CD4-positive, alpha-beta memory T cell (primary cell): ENCODE measurements at places on chromosomes 5 and 9. TPM values are rescaled to one million over a fixed set of nuclear protein-coding genes. Genes with fewer than 3 reads are reported as not detected.
A peak's percentile ranks its signal among the peaks of the same experiment; 100 is the strongest.

Gene PHF24
- not detected for polyA plus RNA-seq

Gene LRRC70
- polyA plus RNA-seq, result 0.17 TPM

Gene SPINK13
- not detected for polyA plus RNA-seq

Gene PCDHGA7
- polyA plus RNA-seq, result not detected

DNA sequence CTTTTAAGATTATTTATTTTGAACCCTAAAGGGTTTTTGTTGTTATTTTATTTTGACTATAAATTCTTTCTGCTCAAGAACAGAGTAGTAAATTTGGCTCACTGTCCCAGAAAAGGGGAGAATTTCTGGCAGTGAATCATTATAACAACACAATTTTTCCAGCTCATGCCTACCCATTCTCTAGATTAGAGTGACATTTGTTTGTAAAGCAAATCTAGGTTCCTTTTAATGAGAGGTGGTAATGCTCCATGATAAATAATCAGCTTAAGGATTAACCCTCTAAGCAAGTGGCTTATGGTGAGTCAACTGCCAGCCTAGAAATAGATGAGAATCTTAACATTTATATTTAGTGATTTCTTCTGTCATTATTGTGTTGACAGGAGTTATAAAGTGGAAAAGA, 409.2 kb downstream of the NFIB start:
- no peaks in the 10 kb centered on the region for H3K4me1 ChIP-seq
- no peak for DNase-seq
- H3K27ac ChIP-seq, result no peak overlapping the region

- no peaks in the 10 kb centered on the region for H3K27me3 ChIP-seq
- no peak overlapping the region for H3K4me3 ChIP-seq
- H3K36me3 ChIP-seq, result no peaks in the 10 kb centered on the region
- H3K4me1 ChIP-seq, result no peaks in the 10 kb centered on the region
These were observed 215.7 kb downstream of the SLIT3 start for GRCh38 chr5:169085212-169085611.

GRCh38 chr9:105385381-105385985, 62.4 kb upstream of the FSD1L start:
- DNase-seq, result no peak
- H3K27me3 ChIP-seq, result no peaks in the 10 kb centered on the region
- no peak overlapping the region for H3K27ac ChIP-seq
- peak overlapping the region; percentile 15 for H3K4me3 ChIP-seq
- peaks cover 10% of the 10 kb centered on the region for H3K4me1 ChIP-seq

DNA sequence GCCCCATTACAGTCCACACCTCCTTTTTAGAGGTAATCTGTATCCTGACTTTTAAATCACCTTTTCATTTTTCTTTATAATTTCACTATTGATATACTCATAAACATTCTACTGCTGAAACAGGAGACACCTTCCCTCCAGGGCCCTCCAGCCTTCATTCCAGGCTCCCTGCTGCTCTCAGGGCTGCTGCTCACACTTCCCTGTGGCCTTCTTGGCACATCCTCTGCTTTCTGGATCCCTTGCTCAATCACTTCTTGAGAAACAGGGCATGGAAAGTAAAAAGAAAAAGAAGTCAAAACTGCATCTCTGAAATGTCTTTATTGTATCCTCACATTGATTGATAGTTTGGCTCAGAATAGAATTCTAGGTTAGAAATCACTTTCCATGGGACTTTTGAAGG, 19.3 kb upstream of the WNT8A start:
- H3K4me3 ChIP-seq, result no peak overlapping the region
- no peak for DNase-seq
- H3K4me1 ChIP-seq, result no peaks in the 10 kb centered on the region
- H3K27me3 ChIP-seq, result no peaks in the 10 kb centered on the region
- H3K27ac ChIP-seq, result no peak overlapping the region

- no peak overlapping the region for H3K4me3 ChIP-seq
- H3K36me3 ChIP-seq, result no peaks in the 10 kb centered on the region
These were observed 15.7 kb downstream of the TPPP start for GRCh38 chr5:677131-678101.

DNA sequence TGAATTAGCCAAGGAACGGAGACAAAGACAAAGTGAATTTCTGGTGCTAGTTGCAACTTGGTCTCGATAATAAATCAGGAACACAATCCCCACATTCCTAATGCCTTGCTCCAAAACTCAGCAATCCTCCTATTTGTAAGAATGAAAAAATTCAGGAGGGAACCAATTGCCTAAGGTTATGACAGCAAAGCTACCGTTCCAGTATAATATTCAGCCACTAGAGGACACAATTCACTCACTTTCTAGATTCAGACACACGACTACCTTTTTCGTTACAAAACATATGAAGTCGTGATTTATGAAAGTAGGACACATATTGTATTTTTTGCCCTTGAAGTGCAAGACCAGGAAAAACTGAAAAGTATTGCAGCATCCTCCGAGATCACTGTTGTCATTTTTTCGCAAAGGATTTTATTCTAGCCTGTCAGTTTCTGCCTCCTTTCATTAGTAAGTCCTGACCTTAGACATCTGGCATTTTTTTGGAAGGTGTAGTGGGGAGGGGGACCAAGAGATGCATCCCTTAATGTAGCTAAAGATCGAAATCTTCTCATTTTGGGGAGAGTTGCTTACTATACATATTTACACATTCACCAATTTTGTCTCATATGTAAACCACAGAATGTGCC, 133.1 kb downstream of the DOCK8 start:
- peaks cover 23% of the 10 kb centered on the region for H3K4me1 ChIP-seq
- H3K27ac ChIP-seq, result no peak overlapping the region
- peaks cover 79% of the 10 kb centered on the region for H3K36me3 ChIP-seq
- DNase-seq, result no peak

- DNase-seq, result no peak
- peaks cover 22% of the 10 kb centered on the region for H3K4me1 ChIP-seq
- H3K27ac ChIP-seq, result no peak overlapping the region
- no peak overlapping the region for H3K4me3 ChIP-seq
These were observed 5.4 kb downstream of the ELL2 start for GRCh38 chr5:95956021-95956899.

- no peaks in the 10 kb centered on the region for H3K36me3 ChIP-seq
- H3K27me3 ChIP-seq, result no peaks in the 10 kb centered on the region
- DNase-seq, result no peak
- no peak overlapping the region for H3K27ac ChIP-seq
- no peaks in the 10 kb centered on the region for H3K4me1 ChIP-seq
- H3K4me3 ChIP-seq, result no peak overlapping the region
These were observed 487.2 kb upstream of the ST8SIA4 start for GRCh38 chr5:101390151-101390908.

DNA sequence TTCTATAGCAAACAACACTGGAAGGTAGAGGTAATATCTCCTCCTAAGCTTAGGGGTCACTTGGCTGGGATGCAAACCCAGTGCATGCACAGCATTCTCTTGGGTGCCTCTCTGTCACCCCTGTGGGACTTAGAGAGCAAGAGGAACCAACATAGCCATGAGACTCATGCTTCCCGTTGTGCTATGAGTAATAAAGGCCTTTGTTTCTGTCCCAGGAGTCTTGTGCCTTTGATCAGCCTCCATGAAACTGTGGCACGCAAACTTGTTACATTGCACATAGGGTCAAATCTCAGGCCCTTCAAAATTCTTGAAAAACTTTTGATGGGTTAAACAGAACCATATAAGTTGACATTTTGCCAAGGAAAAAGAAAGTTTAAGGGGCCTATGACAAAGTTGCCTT, 272.8 kb downstream of the TAF11L14 start:
- H3K27ac ChIP-seq, result no peak overlapping the region
- no peaks in the 10 kb centered on the region for H3K27me3 ChIP-seq
- no peak for DNase-seq
- H3K4me1 ChIP-seq, result no peaks in the 10 kb centered on the region
- H3K4me3 ChIP-seq, result no peak overlapping the region

DNA sequence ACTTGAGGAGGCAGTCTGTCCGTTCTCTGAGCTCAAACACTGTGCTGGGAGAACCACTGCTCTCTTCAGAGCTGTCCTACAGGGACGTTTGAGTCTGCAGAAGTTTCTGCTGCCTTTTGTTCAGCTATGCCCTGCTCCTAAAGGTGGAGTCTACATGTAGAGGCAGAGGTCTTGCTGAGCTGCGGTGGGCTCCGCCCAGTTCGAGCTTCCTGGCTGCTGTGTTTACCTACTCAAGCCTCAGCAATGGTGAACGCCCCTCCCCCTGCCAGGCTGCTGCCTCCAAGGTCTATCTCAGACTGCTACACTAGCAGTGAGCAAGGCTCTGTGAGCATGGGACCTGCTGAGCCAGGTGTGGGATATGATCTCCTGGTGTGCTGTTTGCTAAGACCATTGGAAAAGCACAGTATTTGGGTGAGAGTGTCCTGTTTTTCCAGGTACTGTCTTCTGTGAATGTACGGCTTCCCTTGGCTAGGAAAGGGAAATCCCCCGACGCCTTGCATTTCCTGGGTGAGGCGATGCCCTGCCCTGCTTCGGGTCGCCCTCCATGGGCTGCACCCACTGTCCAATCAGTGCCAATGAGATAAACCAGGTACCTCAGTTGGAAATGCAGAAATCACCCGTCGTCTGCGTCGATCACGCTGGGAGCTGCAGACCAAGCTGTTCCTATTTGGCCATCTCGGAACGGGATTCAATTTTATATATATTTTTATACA, 58.5 kb downstream of the CNTRL start:
- peak; percentile 76 for DNase-seq
- peak overlapping the region; percentile 21 for H3K4me3 ChIP-seq
- no peaks in the 10 kb centered on the region for H3K27me3 ChIP-seq
- H3K36me3 ChIP-seq, result peaks cover 23% of the 10 kb centered on the region

GRCh38 chr5:14741801-14742440, 77.4 kb downstream of the OTULIN start:
- H3K36me3 ChIP-seq, result peaks cover 30% of the 10 kb centered on the region

- H3K36me3 ChIP-seq, result no peaks in the 10 kb centered on the region
- no peak overlapping the region for H3K27ac ChIP-seq
- DNase-seq, result no peak
- H3K4me1 ChIP-seq, result no peaks in the 10 kb centered on the region
These were observed 359.2 kb upstream of the ACTBL2 start for GRCh38 chr5:57841676-57842363.

DNA sequence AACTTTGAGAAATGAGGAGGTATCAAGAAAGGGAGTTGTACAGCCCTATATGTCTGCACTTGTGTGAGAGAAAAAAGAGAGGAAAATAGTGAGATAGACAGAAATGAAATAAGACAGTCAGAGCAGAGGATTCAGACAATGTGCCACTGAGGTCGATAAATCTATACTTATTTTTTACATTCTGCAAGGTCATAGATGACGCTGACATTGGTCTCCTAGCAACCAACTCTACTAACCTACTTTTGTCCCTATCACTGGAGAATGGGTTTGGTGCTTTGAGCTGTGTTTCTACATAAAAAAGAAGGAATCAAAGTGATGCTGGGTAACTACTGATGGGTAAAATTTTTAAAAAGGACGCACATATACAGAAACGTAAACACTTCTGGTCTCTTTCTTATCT, 573.3 kb upstream of the RORB start:
- no peak overlapping the region for H3K4me3 ChIP-seq
- no peaks in the 10 kb centered on the region for H3K27me3 ChIP-seq
- no peaks in the 10 kb centered on the region for H3K4me1 ChIP-seq
- no peak for DNase-seq
